Endothelial cell (in vitro differentiated cells): ENCODE measurements at places on chromosomes 3 and 15.

DNA sequence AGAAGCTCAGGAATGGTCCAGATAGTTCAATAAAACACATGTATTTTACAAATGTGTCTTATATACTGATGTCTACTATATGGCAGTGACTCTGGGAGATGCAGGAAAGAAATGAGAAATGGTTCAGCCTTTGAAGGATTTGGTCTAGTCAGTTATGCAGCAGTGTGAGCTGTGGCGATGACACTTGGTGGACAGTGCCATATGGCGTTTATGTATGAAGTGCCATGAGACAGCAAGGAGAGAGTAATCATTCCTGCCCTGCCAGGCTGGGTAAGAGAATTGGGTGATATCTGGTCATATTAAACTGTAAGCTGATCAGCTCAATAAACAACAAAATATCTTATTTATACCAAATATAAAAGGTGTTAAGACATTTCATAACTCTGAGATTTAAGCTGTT is 47.6 kb upstream of the ANP32A start:
- no peak for DNase-seq

DNA sequence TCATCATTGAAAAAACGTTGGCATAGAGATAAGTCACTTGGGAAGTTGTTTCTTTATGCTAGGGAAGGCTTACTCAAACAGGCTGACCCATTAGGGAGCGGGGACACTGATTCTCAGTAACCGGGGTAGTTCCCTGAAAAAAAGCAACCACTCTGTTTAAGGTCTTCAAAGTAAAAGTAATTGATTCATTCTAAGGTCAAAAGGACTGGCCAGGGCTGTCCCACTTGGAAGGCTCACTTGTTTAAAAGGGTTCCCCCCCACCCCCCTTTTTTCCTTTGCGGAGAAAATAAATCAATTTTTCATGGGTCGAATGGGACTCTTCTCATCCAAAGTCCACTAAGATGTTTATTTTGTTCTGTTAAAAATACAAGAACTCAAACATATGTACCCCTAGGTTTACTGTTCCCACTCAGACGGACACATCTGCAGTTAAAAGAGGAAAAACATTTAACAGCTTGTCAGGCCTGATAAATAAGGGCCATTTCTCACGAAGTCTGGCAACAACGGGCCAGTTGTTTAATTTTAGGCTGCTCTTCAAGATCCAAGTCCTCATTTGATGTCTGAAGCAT is 53.0 kb downstream of the ARHGEF3 start:
- no peak for DNase-seq

DNA sequence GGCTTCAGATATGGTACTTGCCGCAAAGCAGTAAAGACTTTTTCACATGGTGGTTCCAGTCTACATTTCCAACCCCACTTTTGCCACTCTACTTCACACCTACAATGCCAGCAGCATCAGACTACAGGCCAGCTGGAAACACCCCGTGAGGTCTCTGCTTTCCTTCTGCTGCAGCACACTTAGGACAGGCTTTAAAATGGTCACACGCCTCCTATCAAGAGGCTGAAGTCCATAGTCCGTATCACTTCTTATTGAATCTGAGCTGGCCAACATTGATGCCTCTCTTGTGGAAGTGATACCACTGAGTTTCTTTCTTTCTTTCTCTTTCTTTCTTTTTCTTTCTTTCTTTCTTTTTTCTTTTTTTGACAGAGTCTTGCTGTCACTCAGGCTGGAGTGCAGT is 59.8 kb downstream of the ZNF860 start:
- DNase-seq = no peak

DNA sequence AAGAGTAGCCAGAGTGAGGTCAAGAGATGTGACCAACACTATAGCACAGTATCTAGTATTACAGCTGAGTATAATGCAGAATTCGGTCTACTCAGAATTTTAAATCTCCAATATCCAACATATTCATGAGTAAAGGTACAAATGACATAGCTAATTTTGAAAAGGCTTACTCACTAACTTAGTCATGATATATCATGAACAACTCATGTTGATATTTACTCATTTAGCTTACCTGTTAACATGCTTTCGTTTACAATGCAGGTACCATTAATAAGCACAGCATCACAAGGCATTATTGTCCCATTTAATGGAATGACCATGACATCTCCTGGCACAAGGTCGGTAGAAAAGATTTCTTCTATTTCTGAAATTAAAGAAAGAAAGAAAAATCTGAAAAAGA is 36.9 kb downstream of the ATP13A3 start:
- DNase-seq = no peak

DNA sequence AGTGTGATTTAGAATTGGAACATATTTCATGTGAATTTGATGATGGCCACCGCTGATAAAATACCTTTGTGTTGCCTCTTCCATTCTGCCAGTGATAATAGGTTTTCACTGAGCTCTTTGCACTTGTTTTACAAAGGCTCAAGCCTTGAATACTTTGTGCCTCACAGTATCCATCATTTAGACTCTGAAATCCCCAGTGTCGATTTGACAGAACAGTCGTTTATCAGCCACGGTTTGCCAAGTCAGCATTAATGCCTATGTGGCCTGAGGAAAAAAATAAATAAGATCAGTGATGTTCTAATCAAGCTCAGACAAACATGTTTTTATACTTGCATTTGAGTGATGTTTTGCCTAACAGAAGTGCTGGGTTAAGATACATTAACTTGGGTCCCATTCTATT is 399.1 kb downstream of the RBMS3 start:
- no peak for DNase-seq

DNA sequence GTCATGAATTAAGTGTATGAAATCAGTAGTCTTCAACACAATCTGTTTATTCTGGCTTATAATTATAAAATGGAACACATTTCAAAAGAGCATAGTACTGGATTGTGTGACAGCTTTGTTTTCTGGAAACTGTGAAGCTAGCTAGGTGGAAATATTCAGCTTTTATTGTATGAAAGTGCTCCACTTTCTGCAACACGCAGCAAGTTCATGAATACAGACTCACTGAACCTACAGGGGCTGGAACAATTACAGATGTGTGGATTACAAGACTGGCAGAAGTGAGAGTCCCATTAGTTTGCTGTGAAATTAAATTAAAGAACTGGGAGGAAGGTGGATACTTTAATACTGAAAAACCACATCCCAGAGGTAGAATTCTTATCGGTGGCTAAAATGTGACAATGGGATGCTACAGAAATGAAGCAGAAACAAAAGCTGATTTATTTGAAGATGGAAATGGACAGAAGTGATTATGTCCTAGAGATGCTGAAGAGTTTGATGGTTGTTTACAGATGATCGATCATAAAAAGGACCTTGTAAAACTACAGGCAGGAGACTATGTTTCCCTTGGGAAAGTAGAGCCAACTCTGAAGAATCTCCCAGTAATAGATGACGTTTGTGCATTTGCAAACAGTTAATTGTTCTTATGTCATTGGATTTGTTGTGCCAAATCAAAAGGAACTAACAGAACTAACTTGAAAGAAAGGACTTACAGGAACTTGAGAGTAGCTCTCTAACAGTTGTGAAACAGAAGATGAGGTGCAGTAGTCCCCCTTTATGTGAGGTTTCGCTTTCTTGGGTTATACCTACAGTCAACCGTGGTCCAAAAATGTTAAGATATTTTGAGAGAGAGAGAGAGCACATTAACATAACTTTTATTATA is 15.7 kb downstream of the TF start:
- no peak for DNase-seq

DNA sequence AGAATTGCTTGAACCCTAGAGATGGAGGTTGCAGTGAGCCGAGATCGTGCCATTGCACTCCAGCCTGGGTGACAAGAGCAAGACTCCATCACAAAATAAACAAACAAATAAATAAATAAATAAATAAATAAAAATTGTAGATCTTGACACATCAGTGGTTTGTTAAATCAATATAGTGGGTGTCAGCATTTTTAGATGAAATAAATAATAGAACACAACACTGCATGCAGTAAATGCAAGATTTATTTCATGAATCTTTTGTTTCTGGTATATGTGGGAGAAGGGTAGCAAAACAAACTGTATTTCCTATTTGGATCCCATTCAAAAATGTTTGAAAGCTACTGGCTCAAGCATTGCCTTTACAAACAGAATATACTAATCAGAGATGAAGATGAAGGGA is 35.6 kb upstream of the CHRM5 start:
- DNase-seq = no peak
